Activated CD4-positive, alpha-beta T cell treated with anti-CD3 and anti-CD28 coated beads, Interleukin-2, amount 10 ng/mL, durations not matched to agents 24 days and 14 days (primary cell): ENCODE measurements at places on chromosomes 3 and 15.

DNA sequence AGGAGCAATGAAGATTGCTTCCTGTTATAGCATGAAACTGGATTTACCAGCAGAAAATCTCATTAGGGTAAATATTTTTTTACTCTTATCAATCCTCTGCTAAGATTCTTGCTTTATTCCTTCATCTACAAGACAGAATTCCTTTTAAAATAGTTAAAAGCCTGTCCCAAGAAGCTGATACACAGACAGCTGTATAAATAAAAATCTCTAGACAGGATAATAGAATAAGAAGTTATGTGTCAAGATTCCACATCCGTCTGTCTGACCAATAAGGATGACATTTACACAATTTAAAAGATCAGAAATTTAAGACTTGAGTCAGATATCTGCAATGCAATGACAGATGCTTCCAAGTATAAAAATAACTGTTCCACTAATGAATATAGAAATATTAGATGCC, 57.6 kb downstream of the SSR3 start:
- no peak for DNase-seq

- no peak for DNase-seq
Measured at GRCh38 chr3:132657869-132658747, 1.5 kb downstream of the ACAD11 start.

- DNase-seq = peak; percentile 44
Measured at GRCh38 chr3:159982442-159982974, 6.1 kb upstream of the IL12A start.

DNA sequence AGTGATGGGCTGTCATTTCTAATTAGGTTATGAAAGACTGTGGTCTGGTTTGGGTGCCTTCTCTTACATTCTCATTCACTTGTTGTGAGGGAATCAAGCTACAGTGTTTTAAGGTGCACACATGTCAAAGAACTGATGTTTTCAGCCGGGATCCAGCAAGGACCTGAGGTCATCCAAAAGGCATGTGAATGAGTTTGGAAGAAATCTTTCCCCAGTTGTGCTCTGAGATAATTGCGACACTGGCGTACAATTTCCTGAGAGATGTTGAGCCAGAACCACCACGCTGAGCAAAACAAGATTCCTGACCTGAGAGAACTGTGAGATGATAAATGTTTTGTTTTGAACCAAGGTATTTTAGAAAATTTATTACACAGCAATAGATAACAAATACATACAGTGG, 295.3 kb upstream of the SLITRK3 start:
- no peak for DNase-seq

DNA sequence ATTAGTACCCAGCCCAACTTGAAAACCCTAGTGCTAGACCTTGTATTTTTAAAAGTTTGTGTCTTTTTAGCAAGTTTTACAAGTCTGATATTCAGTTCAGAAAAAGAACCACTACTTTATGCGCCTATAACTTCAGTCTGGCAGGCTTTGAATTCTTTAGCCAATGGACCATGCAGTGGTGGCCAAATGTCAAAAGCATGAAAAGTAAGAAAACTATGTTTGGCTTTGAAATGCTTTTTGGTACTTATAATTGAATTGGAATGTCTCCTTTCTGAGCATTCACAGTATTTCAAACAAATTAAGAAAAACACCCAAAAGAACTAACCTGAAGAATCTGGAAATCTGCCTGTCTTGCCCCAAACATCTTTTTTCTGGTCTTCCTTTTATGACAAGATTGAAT, 12.8 kb downstream of the WDR48 start:
- no peak for DNase-seq

- DNase-seq = peak; percentile 84
Measured at GRCh38 chr15:51731549-51732267, 5.7 kb downstream of the LYSMD2 start.

DNA sequence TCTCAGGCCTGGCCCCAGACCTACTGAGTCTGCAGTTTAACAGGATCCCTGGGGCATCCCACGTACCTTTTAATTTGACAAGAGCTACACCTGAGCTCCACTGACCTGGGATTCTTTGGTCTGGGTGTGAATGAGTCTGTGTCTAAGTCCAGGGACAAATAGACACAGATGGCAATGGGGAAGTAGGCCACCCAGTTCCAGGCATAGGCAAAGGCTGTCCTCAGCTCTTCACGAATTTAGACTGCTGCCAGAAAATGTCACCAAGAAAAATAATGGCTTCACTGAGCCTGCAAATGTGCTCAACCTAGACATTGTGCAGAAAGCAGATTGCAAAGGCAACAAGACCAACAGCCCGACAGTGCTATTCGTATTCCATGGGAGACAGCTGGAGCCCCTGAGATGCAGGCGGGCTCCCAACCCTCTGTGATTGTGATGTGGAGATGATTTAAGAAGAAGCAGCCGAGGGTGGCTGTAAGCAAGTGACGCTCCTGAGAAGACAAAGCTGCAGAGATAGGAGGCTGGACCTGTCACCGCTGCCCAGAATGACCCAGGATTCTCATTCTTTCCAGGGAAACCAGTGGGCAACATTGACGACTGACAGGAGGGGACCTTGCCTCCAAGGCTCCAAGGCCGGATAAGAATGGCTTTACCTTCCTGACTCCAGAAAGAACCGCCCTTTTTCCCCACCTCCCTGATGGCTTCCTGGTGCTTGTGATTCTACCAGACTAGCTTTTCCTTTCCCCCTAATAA, 39.8 kb upstream of the IREB2 start:
- no peak for DNase-seq

DNA sequence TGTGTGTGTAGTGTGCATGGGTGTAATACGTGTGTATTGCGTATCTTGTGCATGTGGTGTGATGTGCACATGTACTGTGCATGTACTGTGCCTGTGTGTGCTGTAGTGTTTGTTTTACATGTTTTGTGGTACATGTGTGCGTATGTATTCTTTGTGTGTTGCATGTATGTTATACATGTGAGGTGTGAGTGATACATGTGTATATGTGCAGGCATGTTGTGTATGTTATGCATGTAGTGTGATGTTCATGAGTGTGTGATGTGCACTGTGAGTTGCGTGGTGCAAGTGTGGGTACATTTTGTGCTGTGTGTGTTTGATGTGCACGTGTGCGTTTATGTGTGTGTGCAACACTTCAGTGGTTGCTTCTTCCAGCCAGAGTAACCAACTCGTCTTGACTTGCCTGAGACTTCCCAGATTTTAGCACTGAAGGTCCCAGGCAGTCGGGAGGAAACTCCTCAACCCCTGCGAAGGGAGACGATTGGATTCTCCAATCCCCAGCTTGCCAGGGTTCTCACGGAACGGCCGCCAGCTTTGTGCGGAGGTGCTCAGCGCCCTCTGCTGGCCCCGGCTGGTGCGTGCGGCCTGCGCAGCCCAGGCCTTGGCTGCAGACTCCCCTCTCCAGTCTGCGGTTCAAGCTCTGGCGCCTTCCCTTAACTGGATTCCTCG, 3.6 kb downstream of the GALNT15 start:
- DNase-seq = peak; percentile 90

DNA sequence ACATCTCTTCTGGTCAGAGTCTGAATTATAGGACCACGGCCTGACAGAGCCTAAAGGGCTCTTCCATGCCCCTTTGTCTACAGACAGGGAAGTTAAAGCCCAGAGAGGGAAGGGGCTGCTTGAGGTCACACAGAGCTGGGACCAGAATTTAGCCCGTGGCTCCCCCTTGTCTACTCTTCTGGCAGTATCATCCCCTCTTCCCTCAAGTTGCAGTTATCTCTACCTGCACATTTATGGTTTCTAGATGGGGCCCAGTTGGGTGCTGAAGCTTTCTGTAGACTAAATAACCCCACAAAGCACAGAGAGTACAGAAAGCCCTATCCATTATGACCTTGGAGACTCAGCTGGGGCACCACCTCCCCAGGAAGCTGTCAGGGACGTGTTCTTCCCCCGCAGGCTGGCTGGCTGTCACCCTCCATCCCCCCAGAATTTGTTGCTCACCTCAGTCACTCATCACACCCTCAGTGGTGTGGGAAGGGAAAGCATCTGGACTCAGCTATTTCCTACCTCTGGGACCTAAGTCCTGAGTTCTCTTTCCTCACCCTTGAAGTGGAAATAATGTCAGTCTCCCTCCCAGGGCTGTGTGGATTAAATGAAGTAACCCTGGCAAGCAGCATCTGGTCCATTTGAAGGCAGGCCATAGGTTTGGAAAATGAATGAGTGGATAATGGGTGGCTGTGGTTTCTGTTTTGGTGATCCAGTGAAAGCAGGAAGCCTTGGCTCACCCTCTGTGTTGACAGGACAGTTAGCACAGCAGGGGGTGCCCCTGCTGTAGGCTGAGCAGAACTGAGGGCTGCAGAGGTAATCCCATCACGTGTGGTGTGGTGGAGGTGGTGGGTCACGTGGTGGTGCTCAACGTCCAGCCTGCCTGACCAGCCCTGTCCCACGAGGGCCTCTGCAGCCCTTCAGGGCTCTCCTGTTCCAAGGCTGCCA, 16.3 kb downstream of the ACOX2 start:
- DNase-seq = no peak

DNA sequence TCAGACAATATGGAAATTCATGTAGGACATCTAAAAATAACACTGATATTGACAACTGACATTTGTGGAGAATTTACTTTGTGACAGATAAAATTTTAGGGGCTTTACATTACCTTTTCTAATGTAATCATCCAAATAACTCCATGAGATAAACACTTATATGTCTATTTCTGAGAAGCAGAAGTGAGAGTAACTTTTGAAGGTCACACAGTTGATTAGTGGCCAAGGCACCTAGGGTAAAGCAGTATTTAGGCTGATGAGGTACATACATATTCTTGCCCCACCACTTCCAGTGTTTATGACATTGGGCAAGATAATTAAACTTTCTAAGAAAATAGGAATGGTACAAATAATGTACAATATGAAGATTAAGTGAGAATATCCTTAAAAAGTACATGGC, 248.4 kb downstream of the CPNE4 start:
- DNase-seq = no peak

GRCh38 chr3:76656531-76657070, 383.3 kb upstream of the ROBO2 start:
- no peak for DNase-seq

DNA sequence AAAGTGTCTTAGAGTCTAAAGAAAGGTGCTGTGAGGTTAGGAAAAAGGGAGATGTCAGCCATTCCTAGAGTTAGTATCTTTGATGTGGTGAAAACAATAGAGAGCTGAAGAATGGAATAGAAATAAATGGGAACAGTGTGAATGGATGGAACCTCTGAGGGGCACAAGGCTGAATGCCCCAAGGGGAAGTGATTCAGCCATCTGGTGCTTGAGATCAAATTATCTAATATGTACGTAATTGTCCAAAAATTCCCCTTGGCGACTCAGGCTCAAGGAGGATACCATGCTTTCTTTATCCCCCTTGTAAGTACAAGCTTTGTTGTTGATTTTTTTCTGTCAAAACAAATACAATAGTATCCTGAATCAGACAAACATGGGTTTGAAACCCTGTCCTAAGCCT, 361.6 kb downstream of the LSAMP start:
- DNase-seq = no peak

- no peak for DNase-seq
Measured at GRCh38 chr15:74754593-74755215, 6.1 kb downstream of the CYP1A2 start.

GRCh38 chr15:48859426-48859825, 18.5 kb upstream of the EID1 start:
- no peak for DNase-seq

GRCh38 chr3:127061641-127062040, 78.7 kb downstream of the PLXNA1 start:
- DNase-seq = no peak

DNA sequence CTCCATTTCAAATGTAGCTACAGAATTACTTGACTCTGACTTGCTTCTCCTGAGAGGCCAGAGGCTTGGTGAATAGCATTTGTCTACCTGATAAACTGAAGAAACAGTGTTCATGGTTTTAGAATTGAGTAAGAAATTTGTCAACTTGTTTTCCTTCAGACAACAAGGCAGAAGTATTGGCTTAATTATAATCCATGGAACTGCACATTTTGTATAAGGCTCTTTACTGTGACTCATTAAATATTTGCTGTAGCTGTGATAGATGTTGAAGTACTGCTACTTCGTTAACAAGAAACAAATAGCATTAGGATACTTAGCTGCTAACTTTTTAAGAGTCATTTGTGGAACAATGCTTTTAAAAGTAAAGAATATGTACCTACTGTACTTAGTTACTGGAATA, 4.6 kb downstream of the UNC13C start:
- DNase-seq = no peak

DNA sequence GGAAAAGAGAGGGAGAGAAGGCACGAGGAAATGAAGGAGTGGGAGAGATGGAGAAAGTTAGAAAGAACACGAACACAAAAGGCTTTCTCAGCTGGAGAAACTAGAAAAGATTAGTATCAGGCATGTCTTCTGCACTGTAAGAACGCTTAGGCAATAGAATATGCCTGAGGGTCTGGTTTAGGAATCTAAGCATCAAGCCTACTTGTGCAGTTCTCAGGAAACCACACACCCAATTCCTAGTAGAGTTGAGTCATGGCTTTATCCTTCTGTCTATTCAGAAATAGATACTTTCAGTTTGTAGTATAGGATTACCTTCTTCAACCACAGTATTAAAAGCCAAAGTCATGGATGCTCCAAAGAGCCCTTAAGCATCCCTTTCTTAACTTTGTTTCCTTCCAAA, 969.4 kb downstream of the NTRK3 start:
- DNase-seq = no peak

DNA sequence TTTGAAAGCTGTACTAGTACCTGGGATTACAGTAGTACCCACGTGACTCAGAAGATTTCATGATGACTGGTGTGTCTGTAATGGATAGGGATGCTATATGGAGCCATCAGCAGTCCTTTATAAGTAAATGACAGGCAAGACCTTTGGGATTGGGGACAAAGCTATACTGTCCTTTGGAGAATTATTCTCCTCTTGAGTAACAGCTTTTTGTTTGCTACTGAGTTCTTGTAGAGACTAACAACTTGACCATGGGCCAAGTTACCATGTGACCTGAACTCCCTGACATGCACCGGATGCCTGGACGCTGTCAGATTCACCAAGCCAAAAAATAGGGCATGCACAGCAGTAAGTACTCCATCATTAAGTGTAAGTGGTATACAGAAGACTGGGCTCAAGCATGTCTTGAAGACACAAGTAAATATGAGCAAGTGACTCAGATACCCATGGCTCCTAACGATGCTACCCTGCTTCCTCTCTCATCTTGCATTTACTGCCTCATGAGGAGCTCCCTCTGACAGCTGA, 12.9 kb downstream of the SEC11A start:
- no peak for DNase-seq

DNA sequence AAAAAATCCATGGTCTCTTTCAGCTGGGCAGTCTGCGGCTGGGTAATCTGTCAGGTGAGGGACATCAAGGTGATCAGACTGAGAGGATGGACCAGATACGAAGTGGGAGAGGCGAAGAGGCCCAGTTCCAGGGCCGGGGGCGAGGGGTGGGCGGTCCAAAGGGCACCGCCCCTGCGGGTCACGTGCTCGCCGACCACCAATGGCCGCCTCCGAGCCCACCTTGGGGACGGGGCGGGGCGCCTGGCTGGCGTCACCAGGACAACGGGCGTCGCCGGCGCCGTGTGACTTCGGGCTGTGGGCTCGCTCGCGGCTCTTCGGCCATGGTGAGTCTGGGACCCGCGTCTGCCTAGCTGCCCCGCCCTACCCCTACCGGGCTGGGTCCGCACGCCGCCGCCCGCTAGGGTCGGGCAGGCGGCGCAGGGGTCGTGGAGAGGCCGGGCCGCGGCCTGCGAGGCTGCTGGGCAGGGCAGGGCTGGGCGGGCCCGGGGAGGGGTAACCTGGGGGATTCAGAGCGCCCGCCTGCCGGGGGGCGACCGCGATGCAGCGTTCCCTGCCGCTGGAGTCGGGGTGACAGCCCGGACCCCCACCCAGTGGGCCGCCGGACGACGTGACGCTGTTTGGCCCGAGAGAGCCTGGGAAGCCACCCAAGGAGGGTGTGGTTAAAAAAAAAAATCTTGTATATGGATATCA, at the start of gene FBXL2:
TSS of gene FBXL2 (plus strand) at position 250 of the 690 bp plus-strand sequence. CDS start at position 321, 71 bp downstream.
- DNase-seq = peak; percentile 58
